Activated CD8-positive, alpha-beta memory T cell treated with anti-CD3 and anti-CD28 coated beads for 48 hours (primary cell): ENCODE measurements at places on chromosomes 12 and 14.

GRCh38 chr14:89977668-89978067, 21.9 kb downstream of the TDP1 start:
- no peak for DNase-seq

GRCh38 chr14:52266782-52267181, 716 bp upstream of the PTGDR start:
- DNase-seq = no peak

GRCh38 chr14:61130512-61131260, 149.6 kb downstream of the SLC38A6 start:
- DNase-seq = no peak

GRCh38 chr14:31578792-31579501, 17.7 kb downstream of the NUBPL start:
- no peak for DNase-seq

DNA sequence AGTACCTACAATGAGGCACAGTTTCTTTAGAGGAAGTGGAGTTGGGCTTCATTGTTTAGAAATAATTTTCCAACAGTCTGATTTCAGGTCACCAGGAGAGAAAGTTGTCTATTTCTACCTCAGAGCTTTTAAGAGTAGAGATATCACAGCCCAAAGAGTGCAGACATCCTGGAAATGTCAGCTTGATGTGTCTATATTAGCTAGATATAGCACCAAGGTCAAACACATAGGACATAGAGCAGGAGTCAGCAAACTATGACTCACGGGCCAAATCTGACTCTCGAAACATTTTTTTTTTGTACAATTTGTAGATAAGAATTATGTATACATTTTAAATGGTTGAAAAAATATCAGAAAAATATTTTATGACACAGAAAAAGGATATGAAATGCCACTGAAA, 53.7 kb downstream of the KCNC2 start:
- DNase-seq = no peak

GRCh38 chr14:105711841-105712460, 185.6 kb downstream of the TMEM121 start:
- no peak for DNase-seq

- DNase-seq = no peak
Measured at GRCh38 chr14:34642595-34642994, 12.6 kb upstream of the SNX6 start.

GRCh38 chr14:22484632-22485031, 104.4 kb downstream of the DAD1 start:
- DNase-seq = no peak

GRCh38 chr12:47032644-47033043, 46.8 kb upstream of the PCED1B start:
- DNase-seq = no peak
